ENCODE measurements at places on chromosomes 11 and 22. TPM values are rescaled to one million over a fixed set of nuclear protein-coding genes. Genes with fewer than 3 reads are reported as not detected.

DNA sequence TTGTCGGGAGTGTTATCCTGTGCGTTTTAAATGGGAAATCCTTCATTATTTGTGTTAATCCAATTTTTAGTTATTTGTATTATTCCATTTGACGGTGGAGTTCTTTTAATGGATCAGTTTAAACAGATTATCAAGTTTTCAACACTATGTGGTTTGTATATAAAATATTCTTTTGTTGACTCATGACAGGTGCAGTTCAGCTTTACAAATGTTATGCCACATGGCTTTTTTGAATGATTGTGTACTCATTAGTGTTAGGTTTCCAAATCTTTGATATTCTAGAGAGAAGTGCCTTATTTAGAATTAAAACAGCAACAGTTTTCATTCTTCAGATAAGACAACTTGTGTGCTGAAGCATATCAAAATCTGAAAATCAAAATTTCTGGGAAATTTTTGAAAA, 2.4 kb downstream of the JAM3 start:
- DNase-seq, result no peak

- no peak for DNase-seq
Observed at GRCh38 chr11:15055620-15056356, 17.6 kb upstream of the CALCB start.

DNA sequence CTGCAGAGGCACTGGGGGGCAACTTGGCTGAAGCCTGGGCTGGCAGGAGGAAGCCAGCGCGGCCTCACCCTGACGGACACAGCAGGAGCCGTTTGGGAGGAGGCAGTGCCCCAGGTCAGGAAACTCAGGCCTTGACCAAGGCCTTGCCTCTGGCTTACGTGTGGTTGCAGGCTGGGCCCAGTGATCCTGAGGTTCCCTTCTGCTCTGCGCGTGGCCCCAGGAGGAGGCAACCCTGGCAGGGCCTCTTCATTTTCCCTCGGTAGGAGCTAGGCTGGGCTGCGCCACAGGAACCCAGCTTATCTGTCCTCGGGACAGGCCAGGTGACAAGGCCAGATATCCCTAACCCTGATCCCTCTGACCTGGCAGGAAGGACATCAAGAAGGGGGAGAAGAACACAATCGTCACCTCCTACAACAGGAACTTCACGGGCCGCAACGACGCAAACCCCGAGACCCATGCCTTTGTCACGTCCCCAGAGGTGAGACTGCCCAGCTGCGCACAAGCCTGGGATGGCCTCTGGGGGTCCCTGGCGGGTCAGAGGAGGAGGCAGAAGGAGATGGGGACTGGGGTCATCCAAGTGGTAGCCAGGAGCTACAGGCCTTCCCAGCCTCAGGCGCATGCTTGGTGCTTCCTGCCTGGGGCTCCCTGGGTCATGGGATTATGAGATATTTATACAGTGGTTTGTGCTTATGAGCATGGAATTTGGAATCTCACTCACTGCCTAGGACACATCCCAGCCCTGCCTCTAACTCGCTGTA, 20.6 kb downstream of the POLR3H start:
- DNase-seq, result no peak

GRCh38 chr22:39264349-39265038, 19.7 kb upstream of the PDGFB start:
- DNase-seq, result peak; percentile 52

- DNase-seq, result no peak
Observed at GRCh38 chr11:57982776-57983175, 40.9 kb upstream of the OR9Q1 start.

FAR1 gene
- total RNA-seq, result 47.7 TPM

MUC6 gene
- 0.51 TPM for total RNA-seq

C22orf31 gene
- total RNA-seq, result not detected
